Stimulated activated CD8-positive, alpha-beta memory T cell treated with anti-CD3 and anti-CD28 coated beads, Interleukin-15, amount 100 ng/mL, for 48 hours (primary cell): ENCODE measurements at places on chromosomes 7 and 10.

DNA sequence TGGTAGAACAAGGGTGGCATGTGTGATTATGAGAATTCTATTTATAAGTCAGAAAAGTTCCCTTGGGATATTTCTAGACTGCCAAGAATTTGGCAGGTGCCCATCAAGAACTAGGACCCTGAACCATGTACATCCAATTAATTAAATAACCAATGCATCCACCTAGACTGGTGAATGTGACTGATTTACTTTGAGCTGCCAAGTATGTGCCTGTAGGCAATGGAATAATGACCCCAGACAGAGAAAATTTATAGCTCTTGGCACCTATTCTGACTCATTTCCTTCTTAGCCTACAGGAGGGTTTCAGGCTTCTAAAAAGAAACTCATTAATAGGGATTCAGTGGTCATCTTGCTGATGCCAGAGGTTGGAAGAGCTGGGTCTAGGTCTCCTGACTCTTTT is 54.9 kb downstream of the KCNH2 start:
- no peak for DNase-seq

DNA sequence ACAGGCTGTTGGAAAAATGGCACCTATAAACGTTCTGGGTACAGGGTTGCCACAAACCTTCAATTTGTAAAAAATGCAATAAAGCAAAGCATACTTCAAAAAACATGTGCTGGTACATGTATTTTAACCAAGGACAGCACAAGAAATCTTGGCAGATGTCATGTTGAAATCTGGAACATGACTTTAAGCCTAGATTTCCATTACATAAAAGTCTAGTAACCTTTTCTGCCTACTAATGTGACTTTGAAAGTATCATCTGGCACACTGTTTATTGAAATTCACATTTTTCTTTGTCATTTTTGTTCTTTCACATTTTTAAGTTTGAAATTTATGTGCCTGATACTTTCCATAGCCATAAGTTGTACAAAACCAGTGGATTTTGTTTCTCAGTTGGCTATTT is 296.8 kb downstream of the EXOC4 start:
- no peak for DNase-seq

GRCh38 chr7:78968951-78969350 is 484.5 kb downstream of the MAGI2 start:
- DNase-seq = no peak

GRCh38 chr10:73414230-73414945 is 530 bp upstream of the ANXA7 start:
- DNase-seq = no peak

- no peak for DNase-seq
Measured at GRCh38 chr7:133255486-133255885, 2.6 kb downstream of the EXOC4 start.

- no peak for DNase-seq
Measured at GRCh38 chr10:64617085-64617484, 1095.9 kb downstream of the REEP3 start.

- DNase-seq = no peak
Measured at GRCh38 chr7:20244334-20245120, 27.3 kb upstream of the MACC1 start.

DNA sequence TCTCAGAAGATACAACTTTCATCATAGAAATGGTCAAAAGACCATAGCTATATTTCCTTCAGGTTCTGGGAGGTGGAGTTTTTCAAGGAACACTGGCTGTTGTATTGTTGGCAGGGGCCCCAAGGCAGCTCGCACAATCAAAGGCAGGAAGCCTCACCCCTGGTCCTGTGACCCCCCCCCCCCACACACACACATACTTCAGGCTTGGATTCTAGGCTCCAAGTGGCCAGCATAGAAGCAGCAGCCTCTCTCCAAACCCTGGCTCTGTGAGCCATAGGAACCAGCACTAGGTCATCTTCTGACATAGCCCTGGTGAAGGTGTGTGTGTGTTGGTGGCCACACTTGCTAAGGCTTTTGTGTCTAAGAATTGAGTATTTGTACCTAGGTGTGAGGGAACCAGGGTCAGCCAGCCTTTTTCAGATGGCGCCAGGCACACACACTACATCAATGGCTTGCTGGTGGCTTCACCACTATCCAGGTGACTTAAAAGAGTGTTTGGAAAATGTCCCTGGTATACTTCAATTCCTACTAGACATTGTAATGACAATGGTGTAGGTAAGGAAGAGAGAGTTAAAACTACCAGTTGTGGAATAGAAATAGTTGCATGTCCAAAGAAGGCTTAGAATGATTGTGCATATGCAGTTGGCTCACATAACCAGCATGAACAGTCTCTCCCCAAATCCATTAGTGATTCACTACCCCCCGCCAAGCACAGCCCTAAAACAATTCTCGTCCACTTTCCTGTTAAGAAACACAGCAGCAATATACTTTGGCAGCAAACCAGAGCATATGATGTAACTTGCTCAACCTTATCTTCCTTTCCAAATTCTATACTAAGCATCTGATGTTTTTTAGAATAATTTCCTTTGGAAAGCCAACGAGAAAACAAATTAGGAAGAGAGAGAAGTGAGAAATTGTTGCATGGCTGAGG is 91.3 kb downstream of the AVL9 start:
- no peak for DNase-seq

GRCh38 chr10:118994321-118994720 is 35.2 kb upstream of the NANOS1 start:
- DNase-seq = no peak

DNA sequence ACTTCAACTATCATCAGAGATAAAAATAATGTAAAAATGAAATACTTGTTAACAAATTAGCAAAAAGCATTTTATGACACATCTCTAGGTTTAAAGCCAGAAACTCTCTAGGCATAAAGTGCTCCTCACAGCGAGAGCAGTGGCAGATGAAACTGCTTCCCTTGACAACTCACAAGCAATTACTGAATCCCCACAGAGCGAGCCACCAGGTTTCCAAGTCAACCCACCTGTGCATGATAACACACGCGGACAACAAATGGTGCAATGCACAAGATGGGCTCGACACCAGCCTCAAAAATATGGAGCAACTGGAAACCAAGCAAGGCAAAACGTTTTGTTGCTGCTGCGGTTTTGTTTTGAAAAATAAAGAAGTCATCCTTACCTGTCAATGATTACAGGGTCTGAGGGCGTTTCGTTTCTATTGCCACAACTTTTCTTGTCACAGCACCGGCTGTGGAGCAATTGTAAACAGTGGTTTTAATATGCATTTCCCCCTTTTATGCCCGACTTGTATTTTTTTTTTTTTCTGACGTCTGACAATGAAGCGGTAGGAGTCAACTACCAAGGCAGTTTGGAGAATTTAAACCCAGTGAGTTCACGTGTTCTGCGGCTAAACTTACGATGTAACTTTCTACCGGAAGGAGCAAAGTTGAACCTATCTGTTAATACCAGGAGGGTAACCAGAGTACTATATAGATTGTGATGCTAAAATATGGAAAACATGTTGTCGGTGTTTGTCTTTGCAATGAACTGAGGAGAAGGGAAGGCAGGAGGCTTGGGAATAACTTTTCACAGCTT is 7.0 kb downstream of the EBF3 start:
- no peak for DNase-seq

DNA sequence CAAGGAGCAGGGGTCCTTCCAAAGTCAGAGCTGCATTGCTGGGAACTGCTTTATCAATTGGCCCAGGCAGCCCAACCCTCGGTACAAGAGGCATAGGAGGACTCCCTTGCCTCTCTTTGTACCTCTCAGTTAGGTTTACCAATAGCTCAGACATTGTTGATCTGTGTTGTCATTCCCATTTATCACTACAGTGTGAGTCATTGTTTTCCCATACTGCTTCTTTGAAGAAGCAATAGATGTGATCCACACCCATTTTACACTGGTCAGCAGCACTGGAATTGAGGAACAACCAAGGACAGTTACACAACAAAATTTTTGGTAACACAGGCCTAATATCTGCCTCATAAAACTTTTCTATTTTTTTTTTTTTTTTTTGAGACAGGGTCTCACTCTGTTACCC is 307.2 kb downstream of the SNX13 start:
- DNase-seq = no peak

- DNase-seq = no peak
Measured at GRCh38 chr10:11625019-11625735, 13.7 kb upstream of the USP6NL start.

- no peak for DNase-seq
Measured at GRCh38 chr10:69807122-69807521, 5.4 kb downstream of the COL13A1 start.

- DNase-seq = no peak
Measured at GRCh38 chr10:26855186-26855585, 5.6 kb downstream of the ABI1 start.

DNA sequence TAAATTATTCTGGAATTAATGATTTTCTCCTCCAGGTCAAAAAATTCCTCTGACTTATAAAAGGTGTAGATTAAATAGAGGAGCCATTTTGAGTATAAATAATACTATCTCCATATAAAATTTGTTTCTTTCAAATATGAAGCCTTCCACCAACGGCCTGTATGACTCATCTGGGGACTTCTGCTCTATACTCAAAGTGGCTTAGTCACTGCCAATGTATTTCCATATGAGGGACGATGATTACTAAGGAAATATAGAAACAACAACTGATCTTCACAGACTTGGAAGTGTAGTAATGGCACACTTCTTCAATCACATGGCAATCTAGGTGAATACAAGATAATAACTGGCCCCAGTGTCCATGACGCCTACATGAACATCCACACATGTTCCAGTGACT is 335.6 kb upstream of the HGF start:
- DNase-seq = no peak

DNA sequence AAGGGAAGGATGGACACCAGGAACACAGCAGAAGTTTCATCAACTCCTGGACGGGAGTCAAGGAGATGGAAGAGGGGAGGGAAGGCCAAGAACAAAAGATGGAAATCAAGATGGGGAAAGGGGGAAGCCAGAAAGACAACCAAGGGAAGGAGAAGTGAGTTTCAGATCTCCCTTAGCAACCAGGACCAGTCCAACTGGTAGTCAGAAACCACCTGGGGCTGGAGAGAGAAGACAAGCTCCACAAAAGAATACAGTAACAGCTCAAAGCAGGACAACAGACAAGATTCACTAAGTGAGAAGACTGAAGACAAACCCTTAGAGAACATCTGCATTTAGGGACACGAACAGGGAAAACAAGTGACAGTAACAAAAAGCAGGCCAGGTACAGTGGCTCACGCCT is 30.6 kb downstream of the CDCA7L start:
- no peak for DNase-seq
